ENCODE measurements at places on chromosomes 2 and 18. TPM values are rescaled to one million over a fixed set of nuclear protein-coding genes. Genes with fewer than 3 reads are reported as not detected.

Gene BOLL
- total RNA-seq, result not detected

Gene CYP27A1
- 32.0 TPM for total RNA-seq

Gene ABCA12
- total RNA-seq, result 9.3 TPM

- no peak for DNase-seq
Measured at GRCh38 chr18:36476433-36476832, 178.9 kb downstream of the FHOD3 start.

- DNase-seq, result no peak
Measured at GRCh38 chr18:79712206-79712857, 32.7 kb downstream of the CTDP1 start.

- no peak for DNase-seq
Measured at GRCh38 chr18:22314001-22314400, 103.7 kb downstream of the CTAGE1 start.

DNA sequence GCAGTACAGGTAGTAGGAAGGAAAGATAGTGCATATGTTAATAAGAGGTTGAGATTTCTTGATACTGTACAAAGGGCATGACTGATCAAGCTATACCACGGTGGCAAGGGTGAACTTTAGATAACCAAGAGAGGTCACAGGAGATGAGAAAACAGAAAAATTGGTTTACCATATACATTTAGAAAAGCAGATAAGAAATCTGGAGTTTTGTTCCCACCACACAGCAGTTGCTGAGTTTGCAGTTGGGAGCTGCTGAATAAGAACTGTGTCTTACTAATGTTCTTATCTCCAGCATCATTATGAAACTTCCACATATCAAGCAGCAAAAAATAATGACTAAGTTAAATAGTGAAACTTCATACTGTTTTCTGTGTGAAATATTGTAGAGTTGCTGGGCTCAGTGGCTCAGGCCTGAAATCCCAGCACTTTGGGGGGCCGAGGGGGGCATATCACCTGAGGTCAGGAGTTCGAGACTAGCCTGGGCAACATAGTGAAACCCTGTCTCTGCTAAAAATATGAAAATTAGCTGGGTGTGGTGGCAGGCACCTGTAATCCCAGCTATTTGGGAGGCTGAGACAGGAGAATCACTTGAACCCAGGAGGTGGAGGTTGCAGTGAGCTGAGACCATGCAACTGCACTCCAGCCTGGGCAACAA, 12.0 kb upstream of the IMPACT start:
- no peak for DNase-seq

GRCh38 chr2:39938035-39938835, 159.2 kb upstream of the THUMPD2 start:
- peak; percentile 77 for DNase-seq

DNA sequence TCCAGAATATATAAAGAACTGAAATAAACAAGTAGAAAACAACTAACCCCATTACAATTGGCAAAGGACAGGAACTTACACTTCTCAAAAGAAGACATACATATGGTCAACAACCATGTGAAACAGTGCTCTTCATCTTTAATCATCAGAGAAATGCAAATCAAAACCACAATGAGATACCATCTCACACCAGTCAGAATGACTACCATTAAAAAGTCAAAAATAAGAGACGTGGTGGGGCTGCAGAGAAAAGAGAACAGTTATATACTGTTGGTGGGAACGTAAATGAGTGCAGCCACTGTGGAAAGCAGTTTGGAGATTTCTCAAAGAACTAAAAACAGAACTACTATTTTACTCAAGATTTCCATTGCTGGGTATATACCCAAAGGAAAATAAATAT, 1696.3 kb upstream of the TMEFF2 start:
- DNase-seq, result no peak

DNA sequence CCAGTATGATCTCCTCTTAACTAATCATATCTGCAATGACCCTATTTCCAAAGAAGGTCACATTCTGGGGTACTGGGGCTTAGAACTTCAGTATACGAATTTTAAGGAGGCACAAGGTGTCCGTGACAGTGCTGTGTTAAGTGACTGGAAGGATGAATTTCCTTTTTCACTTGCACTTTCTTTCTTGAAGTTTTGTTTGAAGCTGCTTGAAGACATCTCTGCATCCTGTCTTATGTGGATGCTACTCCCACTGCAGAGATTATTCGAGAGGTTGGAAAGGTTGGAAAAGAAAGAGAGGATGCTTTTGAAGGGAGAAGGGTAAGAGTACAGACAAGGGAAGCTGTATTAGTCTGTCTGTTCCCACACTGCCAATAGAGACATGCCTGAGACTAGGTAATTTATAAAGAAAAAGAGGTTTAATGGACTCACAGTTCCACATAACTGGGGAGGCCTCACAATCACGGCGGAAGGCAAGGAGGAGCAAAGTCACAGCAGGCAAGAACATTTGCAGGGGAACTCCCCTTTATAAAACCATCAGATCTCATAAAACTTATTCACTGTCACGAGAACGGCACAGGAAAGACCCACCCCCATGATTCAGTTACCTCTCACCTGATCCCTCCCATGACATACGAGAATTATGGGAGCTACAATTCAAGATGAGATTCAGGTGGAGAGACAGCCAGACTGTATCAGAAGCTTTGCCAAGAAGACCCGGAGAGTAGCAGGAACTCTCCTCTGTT, 3.6 kb upstream of the RNF144A start:
- DNase-seq, result no peak

GRCh38 chr2:177721818-177722567, 329.4 kb downstream of the AGPS start:
- no peak for DNase-seq
